ENCODE measurements at places on chromosomes 16 and 17. TPM values are rescaled to one million over a fixed set of nuclear protein-coding genes. Genes with fewer than 3 reads are reported as not detected.

KRT24 gene
- polyA plus RNA-seq, result not detected

HSD11B2 gene
- 0.26 TPM for polyA plus RNA-seq

DNA sequence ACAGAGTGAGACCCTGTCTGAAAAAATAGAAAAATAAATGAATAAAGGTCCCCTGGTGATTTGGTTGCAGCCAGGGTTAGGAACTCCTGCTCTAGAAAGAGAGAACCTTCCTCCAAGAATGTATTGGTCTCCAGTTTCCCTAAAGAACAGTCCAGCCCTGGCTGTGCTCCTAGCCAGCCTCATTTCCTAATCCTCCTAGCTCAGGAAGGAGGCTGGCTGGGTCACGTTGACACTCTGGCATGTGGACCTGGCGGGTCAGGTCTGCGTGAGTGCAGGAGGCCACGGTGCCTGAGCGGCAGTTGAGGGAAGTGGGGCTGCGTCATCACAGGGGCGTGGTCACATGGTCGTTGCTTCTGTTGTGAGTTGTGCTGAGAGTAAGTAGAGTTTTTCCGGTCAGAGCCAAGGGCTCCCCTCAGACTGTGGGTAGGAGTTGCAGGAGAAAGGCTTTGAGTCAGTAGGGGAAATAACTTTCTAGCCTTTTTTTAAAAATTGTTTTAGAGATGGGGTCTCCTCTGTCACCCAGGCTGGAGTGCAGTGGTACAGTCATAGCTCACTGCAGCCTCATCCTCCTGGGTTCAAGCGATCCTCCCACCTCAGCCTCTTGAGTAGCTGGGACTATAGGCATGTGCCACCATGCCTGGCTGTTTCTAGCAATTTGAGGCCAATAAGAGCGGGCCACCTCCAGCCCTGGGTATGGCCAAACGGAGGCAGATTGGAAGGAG is 194.0 kb upstream of the CIBAR2 start:
- peak; percentile 87 for DNase-seq

- DNase-seq, result no peak
These were observed 1.8 kb downstream of the CNTNAP4 start for GRCh38 chr16:76278980-76279379.

GRCh38 chr16:22388101-22388644 is 13.8 kb upstream of the CDR2 start:
- peak; percentile 40 for DNase-seq

DNA sequence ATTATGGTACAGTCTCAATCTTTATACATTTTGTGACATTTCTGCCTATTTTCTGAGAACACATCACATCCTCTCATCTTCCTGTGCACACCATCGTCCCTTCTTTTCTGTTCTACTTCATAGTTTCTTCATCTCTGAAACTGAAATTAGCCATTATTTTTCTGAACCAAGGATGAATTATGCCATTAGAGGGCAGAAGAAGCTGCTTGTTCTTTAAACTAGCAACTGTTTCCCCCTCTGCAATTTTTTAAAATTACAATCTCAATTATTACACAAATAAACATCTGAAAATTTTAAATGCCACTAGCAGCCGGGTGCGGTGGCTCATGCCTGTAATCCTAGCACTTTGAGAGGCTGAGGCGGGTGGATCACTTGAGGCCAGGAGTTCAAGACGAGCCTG is 41.3 kb downstream of the RBBP6 start:
- DNase-seq, result peak; percentile 62
